ENCODE measurements at places on chromosomes 4 and X.

- DNase-seq = no peak
Observed at GRCh38 chr4:181863856-181864255, 379.3 kb upstream of the TENM3 start.

- no peak for DNase-seq
Observed at GRCh38 chrX:153692003-153692402, 4.3 kb downstream of the SLC6A8 start.

GRCh38 chr4:48503233-48504025, 13.4 kb downstream of the ZAR1 start:
- DNase-seq = no peak

GRCh38 chr4:7282786-7283440, 90.6 kb downstream of the SORCS2 start:
- no peak for DNase-seq

DNA sequence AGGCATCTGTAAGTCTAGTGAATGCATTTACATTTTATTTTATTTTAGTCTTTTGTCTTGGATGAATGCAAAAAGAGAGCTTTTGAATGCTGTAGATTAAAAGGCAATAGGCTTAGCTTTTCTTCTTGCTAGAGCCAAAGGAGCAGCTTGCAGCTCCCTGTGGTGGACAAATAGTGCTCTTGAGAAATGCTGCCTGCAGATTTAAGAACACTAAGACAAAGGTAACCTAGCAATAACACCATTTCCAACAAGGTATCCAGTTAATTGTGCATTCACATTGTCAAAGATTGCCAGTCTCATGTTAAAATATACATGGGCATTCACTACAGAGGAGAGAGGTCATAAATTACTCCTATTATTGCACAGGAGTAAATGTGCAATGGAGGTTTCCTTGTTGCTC, 859.2 kb upstream of the PRKX start:
- DNase-seq = no peak

GRCh38 chr4:4619821-4620220, 78.0 kb upstream of the STX18 start:
- no peak for DNase-seq

DNA sequence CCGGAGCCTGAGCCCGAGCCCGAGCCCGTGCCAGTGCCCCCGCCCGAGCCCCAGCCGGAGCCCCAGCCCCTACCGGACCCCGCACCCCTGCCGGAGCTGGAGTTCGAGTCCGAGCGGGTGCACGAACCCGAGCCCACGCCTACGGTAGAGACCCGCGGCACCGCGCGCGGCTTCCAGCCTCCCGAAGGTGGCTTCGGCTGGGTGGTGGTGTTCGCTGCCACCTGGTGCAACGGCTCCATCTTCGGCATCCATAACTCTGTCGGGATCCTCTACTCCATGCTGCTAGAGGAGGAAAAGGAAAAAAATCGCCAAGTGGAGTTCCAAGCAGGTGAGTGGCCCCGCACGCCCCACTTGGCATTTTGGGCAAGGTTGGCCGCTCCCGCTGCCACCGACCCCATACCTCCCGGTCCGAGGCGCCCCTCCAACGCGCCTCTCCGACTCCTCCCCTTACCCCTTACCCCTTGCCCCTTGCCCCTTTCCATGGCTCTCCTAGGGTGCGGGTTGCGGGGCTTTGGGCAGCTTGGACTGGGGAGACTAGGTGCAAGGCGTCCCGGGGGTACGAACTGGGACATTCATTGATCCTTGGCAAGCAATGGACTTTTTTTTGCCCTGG, 553 bp downstream of the SLC16A2 start:
- DNase-seq = peak; percentile 0

GRCh38 chr4:106507440-106507839, 138.9 kb upstream of the GIMD1 start:
- DNase-seq = no peak

DNA sequence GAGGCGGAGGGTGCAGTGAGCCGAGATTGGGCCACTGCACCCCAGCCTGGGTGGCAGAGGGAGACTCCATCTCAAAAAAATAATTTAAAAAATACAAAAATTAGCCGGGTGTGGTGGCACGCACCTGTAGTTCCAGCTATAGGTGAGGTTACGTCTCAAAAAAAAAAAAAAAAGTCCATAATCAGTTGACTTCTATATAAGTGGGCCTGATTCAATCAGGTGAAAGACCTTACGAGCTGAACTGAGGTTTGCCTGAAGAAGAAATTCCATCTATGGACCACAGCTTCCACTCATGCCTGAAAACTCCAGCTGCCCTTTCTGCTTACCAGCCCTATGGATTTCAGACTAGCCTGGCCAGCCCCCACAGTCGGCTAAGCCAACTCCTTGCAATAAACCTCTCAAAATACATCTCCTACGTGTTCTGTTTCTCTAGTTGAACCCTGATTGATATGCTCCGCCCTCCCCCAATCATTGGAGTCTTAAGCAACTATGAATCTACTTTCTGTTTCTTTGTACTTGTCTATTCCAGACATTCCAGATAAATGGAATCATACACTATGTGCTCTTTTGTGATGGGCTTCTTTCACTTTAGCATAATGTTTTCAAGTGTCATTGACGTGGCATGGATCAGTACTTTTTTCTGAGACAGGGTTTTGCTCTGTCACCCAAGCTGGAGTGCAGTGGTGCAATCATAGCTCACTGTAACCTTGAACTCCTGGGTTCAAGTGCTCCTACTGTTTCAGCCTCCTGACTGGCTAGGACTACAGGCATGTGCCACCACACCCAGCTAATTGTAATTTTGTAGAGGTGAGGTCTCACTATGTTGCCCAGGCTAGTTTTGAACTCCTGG, 36.6 kb downstream of the SAT1 start:
- no peak for DNase-seq

Measured in Kasumi-1 (cell line).